ENCODE measurements at places on chromosomes 3 and 15. TPM values are rescaled to one million over a fixed set of nuclear protein-coding genes. Genes with fewer than 3 reads are reported as not detected.

DNA sequence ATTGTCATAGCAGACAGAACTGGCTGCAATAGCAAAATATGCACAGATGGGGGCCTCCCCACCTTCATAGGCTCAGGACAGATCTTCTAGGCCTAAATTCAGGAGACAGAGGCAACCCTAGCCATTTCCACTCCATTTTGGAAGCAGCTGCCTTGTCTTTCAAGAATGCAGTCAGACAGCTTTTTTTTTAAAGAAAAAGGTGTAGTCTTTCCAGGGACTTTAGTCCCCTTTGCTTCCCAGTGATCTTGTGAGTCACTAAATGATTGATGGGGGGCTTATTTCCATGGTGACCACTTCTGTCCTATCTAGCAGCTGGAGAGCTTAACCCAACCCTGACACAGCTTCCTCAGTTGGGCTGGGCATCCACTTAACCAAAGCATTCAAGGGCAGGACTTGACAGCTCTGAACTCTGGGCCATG is 165.9 kb downstream of the TPRG1 start:
- no peak for DNase-seq

GRCh38 chr3:169998668-169999131 is 32.1 kb downstream of the SEC62 start:
- peak; percentile 63 for DNase-seq

DNA sequence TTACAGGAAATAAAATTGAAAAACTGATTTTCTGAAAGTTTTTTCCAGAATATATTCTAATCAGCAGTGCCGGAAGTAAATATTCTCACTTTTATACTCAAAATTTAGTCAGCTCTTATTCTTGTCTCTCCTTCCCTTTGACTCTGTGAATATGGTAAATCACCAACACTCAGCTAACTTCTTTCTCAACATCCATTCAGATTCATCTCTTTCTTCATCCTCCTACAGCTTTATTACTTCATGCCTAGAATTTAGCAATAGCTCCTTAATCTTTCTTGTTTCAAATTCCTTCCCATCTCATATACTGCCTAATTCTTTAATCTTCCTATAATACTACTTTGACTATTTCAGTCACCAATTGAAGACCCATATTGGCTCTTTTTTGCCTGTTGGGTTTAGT is 67.9 kb downstream of the FGF7 start:
- DNase-seq = no peak

GRCh38 chr3:28915741-28916500 is 364.9 kb upstream of the RBMS3 start:
- peak; percentile 87 for DNase-seq

DNA sequence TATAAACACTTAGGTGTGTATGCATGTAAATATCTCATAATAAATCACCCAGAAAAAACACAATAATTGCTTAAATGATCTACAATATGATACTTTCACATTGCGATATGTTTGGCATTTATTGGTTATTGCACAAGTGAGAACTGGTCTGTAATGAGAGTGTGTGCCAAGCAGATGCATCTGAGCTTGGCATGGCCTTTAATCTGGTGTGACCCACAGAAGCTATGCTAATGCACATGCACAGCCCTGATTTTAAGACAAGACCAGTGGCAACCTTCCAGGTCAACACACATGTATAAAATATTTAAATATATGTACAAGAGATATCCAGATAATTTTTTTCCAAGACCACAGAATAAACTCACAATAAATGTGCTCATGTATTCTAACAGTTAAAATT is 42.7 kb downstream of the C2CD4A start:
- DNase-seq = no peak

- no peak for DNase-seq
Measured at GRCh38 chr3:80017369-80017768, 249.6 kb upstream of the ROBO1 start.

DNA sequence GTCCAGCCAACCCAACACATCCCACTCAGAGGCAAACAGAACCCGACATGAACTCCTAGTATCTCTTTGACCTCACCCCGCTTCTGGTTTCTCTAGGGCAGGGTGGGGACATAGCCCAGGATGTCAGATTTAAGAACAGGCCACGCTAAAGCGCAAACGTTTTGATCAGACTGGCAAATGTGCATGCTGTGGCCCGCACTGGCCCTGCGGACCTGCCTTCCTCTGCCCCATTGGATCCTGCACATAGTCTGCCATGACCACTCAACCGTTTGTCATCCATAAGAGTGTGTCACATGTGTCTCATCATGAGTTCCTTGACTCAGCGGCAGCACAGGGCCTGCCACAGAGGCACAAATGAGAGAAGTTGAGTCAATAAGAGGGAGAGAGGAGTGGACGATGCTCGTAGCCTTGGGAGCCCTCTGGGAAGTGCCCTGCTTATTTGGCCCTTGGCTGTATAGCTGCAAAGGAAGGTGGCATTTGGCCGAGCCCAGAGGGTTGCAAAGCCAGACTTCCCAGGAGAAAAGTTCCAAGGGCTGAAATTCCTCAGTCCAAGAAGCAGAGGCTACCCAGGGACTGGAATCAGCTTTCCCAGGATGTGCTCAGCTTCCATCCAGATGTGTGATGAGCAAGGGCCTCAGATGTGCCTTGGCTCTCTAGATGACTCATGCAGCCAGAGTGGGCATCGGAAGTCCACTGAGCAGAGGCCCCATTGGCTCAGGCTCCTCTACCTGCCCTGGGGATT is 55.5 kb upstream of the SLCO2A1 start:
- DNase-seq = no peak

DNA sequence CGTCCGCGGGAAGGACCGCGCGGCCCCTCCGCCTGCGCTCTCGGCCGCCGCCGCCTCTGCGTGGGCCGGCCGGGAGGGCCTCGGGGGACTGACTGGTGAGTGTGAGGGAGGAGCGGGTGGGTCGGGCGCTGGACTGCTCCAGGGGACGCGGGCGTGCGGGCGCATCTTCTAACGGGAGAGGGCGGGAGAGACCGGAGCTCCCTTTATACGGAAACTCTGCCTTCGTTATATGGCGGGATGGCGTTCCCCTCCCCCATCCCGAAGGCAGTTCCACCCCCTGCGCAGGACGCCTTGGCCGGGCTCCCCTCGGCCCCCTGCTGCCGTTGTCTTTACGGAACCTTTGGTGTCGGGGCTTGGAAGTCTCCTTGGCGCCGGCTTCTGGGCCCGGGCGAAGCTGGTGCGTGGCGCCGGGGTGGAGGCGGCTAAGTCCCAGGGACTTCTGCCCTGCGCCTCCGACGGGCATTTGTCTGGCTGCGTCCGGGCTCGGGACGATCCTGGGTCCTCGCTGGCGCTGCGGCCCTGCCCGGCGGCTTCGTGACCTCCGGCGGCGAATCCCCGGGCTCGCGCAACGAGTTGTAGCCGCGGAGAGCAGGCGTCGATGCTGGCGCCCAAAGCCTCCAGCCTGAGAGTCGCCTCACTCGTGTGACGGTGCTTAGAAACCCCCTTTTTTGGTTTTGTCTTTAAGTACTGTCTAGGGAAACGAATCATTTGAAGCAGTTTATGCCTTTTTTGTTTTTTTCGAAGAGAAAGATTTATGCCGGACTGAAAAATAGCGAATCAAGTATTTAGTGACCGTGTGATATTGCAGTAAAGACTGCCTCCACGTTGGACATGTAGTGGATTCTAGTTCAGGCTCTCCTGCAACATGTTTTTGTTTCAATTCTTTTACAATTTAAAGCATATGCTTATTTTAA is 623 bp downstream of the ZNF639 start:
- peak; percentile 69 for DNase-seq

DNA sequence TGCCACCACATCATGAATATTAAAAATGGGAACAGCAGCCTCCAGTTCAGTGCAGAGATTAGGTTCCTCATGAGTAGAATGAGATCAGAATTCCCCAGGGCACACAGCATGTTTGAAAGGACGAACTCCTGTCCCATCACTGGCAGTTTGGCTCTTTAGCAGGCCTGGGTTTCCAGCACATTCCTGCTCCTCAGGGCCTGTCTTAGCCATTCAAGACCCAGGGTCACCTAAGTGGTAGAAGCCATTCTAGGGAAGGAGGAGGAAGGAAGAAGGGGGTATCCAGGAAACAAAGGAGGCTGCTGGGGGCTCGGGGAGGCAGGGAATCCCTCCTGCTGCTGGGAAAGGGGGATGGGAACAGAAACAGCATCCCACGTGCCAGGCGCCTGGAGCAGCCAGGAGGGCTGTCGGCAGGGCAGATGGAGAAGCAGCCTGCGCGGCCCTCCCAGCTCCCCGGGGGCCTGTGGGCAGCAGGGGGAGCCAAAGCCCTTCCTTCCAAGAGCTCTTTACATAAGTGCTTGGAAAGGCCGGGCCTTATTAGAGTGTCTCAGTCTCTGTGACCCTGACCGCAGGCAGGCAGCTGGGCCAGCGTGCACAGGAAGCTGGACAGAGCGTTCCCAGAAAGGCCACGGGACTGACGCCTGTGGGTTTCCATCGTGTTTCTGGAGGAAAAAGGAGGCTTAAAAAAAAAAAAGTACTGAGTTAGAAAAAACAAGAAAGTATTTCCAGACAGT is 24.7 kb downstream of the LOXL1 start:
- DNase-seq = peak; percentile 78

- no peak for DNase-seq
Measured at GRCh38 chr3:2839876-2840275, 270.3 kb downstream of the IL5RA start.

- peak; percentile 58 for DNase-seq
Measured at GRCh38 chr3:30167541-30168011, 438.8 kb upstream of the TGFBR2 start.

- DNase-seq = no peak
Measured at GRCh38 chr3:150564243-150564642, 17.7 kb downstream of the EIF2A start.

DNA sequence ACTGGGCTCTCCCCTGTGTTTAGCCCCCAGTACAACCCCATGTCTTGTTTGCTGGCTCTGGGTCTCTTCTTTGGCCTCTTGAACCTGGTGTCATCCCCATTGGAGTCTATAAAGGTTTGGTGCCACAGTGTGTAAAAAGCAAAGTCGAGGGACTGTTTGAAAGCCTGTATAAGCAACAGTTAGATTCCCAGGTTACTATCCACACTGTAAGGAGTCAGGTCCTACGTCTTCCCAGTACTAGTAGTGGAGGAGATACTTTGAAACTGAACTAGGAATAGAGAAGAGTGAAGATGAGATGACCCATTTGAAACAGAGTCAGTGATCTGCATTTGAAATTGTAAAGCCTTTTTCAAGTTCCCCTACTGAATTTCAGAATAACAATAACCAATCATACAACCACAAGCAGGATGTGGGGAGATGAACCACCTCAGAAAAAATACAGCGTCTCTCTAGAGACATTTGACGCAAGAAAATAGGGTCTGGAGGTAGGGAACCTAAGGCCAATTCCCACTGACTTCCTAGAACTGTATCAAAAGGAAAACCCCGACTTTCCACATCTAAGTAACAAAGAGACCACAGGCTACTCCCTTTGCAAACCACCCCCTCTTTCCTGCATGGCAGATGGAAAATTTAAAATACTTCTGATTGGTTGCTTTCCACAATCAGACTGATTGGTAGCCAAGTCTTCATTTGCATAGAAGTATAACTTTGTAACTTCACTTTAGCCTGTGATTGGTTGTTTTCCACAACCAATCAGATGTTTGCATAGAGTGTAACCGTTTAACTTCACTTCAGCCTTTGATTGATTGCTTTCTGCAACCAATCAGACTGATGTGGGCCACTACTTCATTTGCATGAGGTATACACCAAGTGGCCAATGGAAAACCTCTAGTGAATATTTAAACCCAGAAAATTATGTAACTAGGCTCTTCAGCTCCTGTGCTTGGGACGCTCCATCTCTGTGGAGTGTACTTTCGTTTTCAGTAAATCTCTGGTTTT is 49.9 kb upstream of the NEDD4 start:
- no peak for DNase-seq

DNA sequence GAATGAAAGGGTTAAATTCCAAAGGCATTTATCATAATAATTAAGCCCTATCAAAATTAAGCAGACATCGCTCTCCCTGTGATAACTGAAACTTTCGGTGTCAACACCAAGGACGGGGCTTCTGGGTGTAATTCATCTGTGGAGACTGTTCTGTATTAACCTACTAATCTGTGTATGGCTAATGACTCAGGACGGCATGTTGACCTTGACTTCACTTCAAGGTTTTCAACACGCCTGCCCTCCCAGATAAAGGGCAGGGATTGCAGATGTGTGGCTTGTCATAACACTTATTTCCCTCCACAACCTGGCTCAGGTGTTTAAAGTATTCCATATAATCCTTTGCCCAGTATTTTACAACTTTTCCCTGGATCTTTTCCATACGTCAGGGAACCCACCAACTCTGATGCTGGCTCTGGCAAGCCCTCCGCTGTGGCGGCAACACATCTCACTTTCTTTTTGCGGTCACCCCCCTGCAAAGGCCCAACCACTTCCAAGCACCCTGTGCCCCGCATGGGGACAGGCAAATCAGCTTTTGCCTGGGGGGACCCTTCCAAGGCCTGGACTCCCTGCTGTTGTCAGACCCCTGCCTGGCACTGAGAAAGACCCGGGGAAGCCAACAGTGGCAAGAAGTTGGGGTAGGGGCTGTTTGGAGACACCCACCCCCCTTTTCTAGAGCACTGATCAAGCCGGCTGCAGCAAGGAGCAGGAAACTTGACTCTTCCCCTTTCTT is 93.2 kb upstream of the MEF2A start:
- no peak for DNase-seq

GRCh38 chr3:10459954-10460754 is 45.2 kb downstream of the ATP2B2 start:
- DNase-seq = peak; percentile 71

GRCh38 chr15:51935466-51936104 is 36.0 kb downstream of the LEO1 start:
- no peak for DNase-seq

DNA sequence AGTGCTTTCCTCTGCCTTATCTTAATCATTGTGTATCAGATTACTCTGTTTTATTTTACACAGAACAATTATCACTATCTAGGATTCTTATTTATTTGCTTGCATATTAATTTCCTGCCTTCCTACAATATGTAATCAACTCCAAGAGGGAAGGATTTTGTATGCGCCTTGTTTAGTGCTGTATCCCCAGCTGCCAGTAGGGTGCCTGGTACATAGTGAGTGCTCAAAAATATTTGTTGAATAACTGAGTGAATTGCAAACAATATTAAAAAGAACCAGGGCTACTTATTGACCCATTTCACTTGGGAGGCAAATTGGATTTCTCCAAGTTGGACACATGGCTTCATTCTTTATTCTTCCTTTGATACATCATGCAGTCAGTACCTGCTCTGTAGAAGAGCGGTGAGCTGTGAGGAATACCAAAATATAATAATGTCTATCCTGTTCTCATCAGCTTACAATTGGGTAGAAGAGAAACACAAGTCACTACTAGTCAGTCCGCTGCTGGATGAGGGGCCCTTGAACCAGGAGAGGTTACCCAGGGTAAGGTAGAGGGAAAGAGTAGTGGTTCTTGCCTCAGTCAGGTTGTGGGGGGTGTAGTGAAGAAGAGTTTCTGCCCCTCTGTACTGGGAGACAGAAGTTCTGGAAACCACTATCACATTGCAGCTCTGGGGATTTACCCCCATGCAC is 233.9 kb upstream of the ZBTB20 start:
- no peak for DNase-seq

DPPA2 gene
- not detected for polyA plus RNA-seq

ROBO2 gene
- polyA plus RNA-seq = not detected

GUCA1C gene
- 0.15 TPM for polyA plus RNA-seq

CHL1 gene
- polyA plus RNA-seq = not detected

PLXNB1 gene
- polyA plus RNA-seq = 100 TPM

TM4SF4 gene
- polyA plus RNA-seq = not detected

PSMA4 gene
- 246 TPM for polyA plus RNA-seq

ITIH1 gene
- not detected for polyA plus RNA-seq

Data from mammary epithelial cell (primary cell).